ENCODE measurements at places on chromosomes 5 and 9.

- no peak for DNase-seq
These were observed 64.0 kb downstream of the CRB2 start for GRCh38 chr9:123419721-123420591.

GRCh38 chr5:93579692-93580062 lies 1.3 kb downstream of the NR2F1-AS1 start:
- no peak for DNase-seq

GRCh38 chr5:143063175-143063970 lies 293.2 kb downstream of the ARHGAP26 start:
- no peak for DNase-seq

DNA sequence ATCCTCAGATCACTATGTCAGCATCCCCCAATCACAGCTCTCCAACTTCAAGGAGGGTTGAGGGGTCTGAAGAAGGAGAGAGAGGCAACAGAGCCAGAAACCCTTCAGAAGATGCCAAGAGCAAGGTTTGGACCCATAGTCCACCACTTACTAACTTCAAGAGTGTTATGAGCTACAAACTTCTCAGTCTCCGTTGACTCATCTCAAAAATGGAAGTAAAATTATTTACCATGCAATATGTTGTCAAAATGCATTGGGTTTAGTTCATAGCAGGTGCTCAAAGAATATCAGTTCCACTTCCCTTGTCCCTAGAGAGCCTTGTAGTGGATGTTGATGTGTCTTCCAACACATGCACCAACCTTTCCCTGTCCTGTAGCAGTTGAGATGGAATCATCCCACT lies 116.0 kb downstream of the KCNIP1 start:
- DNase-seq: no peak

- no peak for DNase-seq
These were observed 79.1 kb downstream of the LRSAM1 start for GRCh38 chr9:127530206-127530941.

GRCh38 chr5:117803533-117803932 lies 1184.8 kb downstream of the DTWD2 start:
- DNase-seq: peak; percentile 11

DNA sequence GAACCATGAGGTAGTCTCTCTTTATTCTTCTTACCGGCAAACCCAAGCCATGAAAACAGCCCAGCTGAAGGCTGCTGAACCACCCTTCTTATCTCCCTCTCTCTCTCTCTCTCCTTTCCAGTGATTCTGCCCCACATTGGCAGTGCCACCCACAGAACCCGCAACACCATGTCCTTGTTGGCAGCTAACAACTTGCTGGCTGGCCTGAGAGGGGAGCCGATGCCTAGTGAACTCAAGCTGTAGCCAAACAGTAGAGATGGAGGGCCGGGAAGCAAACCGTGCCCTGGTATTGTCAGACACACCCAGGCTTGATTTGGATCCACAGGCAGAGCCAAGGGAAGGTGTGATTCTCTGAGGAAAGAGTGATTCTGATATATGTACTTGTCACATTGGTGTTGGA lies 14.0 kb downstream of the GRHPR start:
- no peak for DNase-seq

- no peak for DNase-seq
These were observed 877.0 kb downstream of the NR2F1-AS1 start for GRCh38 chr5:92703976-92704375.

DNA sequence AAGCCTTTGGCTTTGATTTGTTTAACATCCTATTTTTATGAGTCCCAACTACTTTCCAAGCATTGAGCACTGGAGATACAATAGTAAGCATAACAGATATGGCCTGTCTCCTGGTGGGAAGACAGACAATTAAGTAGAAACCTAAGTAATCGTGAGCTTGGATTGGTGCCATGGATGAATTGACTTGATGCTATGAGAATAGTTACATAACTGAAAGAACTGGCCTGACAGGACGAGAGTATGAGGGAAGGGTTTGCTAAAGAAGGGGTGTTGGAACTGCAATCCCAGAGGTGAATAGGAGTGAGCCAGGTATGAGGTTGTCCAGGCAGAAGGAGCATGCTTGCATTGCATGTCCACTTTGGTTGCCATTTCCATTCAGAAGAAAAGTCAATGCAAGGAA lies 52.4 kb downstream of the GPR21 start:
- DNase-seq: peak; percentile 23

GRCh38 chr5:313265-313664 lies 8.2 kb upstream of the AHRR start:
- no peak for DNase-seq

DNA sequence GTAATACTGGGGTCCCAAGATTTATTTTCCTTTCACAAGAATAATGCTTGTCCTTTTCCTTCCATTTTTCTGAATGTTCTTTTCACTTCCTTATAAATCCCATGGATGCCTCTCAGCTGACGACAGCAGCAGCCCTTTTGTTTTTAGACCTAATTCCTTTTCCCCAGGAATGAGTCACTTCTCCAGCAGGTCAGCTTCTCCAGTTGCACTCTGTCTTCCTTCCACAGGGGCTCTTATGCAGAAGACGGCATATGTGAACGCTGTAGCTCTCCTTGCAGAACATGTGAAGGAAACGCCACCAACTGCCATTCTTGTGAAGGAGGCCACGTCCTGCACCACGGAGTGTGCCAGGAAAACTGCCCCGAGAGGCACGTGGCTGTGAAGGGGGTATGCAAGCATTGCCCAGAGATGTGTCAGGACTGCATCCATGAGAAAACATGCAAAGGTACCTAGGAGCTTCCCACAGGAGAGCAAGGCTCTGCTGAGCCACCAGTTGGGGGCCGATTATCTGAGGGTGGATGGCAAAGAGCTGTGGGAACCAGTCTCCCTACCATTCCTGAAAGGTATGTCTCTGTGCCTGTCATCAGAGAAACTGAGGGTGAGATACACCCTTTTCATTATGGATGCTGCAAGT lies 72.9 kb downstream of the RFK start:
- peak; percentile 78 for DNase-seq

DNA sequence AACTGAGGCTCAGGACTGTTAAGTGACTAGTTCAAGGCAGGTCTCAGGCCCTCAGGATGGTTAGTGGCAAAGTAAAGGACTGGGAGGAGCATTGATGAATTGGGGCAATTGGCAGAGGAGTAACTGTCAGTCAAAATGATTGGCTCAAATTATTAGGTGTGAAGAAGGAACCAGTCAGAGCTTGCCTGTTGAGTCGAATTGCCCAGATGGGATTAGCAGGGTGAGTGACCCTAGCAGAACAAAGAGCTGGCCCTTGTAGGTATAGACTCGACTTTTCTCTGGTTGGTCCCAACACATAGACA lies 2.6 kb upstream of the NSD1 start:
- no peak for DNase-seq

- DNase-seq: peak; percentile 86
These were observed 117.2 kb upstream of the LIFR start for GRCh38 chr5:38673671-38674071.

DNA sequence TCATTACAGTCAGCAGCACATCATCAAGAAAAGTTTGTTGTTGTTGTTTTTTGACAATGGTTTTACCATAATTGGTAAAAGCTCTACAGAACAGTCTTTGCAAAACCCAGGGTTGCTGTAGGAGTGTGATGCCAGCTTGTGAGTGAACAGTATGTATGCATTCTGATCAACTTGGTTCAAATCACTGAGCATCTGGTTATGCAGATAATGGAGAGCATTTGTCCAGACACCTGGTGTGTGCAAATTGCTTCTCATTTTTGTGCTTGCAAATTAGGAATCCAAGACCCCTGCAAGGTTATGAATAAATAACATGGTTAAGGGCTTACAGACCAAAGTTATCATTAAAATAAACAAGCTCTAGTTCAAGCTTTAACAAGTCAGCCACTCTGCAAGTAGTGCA lies 448.7 kb upstream of the ACTBL2 start:
- DNase-seq: no peak

DNA sequence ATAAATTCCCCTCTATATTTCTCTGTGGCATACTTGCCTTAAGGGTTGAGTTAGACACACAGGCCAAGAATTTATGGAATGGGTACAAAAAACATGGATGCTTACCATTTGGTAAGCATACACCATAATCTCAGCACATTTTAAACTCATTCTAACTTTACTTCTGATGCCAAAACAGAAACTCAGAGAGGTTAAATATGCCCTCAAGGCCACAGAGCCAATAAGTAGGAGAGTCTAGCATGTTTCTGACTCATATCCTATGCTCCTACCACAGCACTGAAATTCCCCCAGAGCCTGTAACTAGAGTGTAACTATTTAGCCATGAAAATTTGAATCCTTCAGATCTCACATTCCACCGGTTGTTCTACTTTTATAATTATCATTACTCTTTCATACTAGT lies 559.7 kb downstream of the ACTL7B start:
- peak; percentile 88 for DNase-seq

DNA sequence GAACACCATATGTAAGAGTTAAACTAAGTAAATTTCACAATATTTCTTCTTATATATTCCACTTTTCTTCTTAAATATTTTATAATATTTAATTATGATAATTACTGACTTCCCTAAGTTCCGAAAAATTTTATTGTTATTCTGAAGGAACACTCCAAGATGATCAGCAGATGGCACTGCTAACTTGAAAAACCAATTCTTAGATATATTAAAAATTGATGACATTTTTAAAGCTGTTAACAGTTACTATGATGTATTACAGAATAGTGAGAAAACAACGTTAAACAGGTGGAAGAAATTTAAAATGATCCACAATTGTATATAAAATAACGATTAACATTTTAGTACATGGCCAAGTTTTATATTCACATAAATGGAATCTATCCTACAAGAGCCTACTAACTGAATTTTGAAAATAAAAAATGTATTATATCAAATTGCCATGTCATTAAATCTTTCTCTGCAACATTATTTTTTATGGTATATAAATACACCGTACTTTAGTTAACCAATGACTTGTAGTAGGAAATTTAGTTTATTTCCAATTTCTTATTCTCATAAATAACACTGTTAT lies 30.1 kb upstream of the MUSK start:
- peak; percentile 49 for DNase-seq

DNA sequence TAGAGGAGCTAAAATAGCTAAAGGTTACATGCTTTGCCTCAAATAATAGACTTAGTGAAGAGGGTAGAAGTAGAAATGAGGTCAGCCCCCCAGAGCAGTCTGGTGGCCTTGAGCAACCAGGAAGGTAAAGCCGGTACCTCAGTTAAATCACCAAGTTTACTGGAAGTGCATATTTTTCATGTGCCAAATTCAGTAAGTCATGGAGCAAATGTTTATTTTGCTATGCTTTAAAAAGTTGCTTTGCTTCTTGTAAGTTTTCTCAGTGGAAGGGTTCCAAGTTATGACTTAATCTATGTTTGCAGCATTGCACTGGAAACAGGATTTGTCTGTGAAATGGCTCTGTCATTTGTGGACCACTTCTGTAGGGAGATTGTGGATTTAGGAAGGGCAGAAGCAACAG lies 256.7 kb downstream of the ARRDC3 start:
- DNase-seq: peak; percentile 37

DNA sequence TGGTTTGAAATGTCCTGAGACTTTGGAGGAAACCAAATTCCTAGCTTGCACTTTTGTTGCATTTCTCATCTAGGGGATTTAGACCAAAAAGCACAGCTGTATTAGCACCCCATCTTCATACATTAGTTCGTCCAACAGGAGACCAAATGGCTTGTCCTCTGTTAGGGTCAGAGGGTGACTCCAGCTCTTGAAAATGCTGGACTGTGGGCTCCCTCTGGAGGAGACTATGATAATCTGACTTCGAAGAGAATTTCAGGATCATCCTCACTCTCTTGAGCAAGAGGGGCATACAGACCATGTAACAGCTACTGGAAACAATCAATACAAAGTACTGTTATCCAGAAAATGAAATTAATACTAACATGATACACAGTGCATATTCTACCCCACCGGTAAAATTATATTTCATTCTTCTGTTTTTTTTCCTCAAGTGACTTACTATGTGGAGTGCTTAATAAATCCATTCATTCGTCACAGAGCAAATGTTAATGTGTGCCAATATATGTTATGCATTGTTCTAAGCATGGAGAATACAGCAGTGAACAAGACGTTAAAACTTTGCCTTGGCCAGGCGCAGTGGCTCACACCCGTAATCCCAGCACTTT lies 63.7 kb upstream of the PPP2CA start:
- peak; percentile 79 for DNase-seq

GRCh38 chr5:41921874-41922273 lies 3.2 kb upstream of the FBXO4 start:
- DNase-seq: peak; percentile 87

DNA sequence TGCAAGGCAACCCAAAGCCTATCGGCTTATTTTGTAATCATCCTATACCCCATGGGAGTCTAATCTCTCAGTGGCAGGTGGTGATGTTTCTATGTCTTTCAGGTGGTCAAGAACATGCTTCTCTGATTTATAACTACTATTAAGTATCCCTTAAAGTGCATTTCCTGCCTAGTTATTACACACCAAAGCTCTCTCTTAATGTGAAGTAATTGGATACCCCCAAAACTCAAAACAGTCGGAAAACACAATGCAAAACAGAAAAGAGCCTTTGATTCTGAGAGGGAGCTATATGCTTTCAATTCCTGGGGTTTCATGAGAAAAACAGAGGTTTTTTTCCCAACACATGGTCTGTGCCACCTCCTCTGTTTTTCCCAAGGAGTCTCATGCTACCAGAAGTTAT lies 416.4 kb downstream of the CSNK1G3 start:
- DNase-seq: no peak

- DNase-seq: peak; percentile 44
These were observed 91.2 kb downstream of the RFK start for GRCh38 chr9:76302947-76303550.

DNA sequence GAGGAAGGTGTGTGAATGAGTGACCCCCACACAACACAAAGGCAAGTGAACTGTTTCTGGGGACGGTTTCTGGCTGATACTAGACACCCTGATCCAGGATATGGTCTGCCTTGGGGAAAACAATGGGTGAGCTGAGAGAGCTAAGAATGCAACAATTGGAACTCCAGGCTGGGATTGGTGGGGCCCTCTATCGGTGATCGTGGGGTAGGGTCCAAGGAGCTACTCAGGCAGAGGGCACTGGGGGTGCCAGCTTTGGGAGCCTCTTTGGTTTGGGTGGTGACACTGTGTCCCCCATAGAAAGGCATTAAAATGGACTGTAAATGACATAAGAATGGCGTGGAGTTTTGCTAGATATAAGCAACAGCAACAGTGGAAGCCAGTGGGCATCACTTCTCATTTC lies 439.1 kb downstream of the DMAC1 start:
- no peak for DNase-seq

GRCh38 chr5:96651047-96651446 lies 11.1 kb upstream of the CAST start:
- no peak for DNase-seq

DNA sequence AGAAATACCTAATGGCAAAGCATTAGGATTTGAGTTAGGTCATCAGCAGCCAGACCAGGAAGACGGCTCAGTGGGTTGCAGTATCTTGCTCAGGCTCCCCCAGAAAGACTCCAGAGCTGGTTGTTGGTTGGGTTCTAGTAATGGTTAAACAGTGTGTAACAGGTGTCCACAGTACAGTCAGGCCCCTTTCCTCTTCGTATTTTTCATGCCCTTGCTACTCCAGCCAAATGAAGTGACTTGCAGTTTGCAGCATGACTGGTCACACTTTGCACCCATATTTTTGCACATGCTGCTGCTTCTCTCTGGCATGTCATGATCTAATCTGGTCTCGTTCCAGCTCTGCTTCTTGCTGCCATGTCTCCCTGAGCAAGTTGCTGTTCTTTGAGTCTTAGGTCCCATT lies 60.6 kb upstream of the TRPC7 start:
- no peak for DNase-seq

- DNase-seq: no peak
These were observed 20.9 kb upstream of the ADAM19 start for GRCh38 chr5:157596487-157596886.

GRCh38 chr5:113169720-113170119 lies 193.1 kb downstream of the DCP2 start:
- no peak for DNase-seq

GRCh38 chr9:36431078-36431477 lies 31.0 kb upstream of the RNF38 start:
- no peak for DNase-seq
